ENCODE measurements at places on chromosomes 1 and 21. TPM values are rescaled to one million over a fixed set of nuclear protein-coding genes. Genes with fewer than 3 reads are reported as not detected.

DNA sequence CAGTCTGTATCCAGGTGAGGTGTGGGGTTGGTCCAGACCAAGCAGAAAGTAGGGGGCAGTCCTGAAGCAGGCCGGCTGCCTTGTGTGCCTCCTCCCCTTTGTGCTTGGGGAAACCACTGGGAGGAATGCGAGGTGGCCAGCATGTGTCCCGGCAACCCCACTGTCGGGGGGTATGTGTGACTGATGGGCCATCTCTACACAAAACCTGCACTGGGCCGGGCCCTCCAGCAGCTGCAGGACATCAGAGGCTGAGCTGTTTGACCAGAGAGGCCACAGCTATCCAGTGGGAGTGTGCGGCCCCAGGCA, 33.3 kb downstream of the TMEM51 start:
- DNase-seq = no peak

DNA sequence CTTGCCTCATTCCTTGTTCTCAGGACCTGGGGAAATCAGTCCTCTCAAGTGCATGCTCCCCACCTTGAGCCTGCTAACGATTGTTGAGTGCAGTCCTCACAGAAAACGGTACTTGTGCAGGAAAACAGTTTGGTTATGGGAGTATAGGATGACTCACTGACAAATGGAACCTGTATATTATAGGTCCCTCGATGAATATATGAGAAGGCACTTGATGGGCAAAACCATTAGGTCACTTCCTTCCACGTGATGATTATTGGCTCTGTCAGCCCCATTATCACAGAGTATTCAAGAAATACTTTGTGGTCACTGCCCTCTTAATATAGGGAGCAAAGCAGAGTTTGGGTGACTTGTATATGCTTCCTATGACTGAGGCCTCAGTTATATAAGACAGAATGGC, 6.2 kb downstream of the CCDC17 start:
- DNase-seq = no peak

GRCh38 chr1:42692461-42692860, 10.2 kb downstream of the YBX1 start:
- no peak for DNase-seq

- DNase-seq = no peak
Measured at GRCh38 chr1:30047576-30047975, 675.8 kb downstream of the MATN1 start.

DNA sequence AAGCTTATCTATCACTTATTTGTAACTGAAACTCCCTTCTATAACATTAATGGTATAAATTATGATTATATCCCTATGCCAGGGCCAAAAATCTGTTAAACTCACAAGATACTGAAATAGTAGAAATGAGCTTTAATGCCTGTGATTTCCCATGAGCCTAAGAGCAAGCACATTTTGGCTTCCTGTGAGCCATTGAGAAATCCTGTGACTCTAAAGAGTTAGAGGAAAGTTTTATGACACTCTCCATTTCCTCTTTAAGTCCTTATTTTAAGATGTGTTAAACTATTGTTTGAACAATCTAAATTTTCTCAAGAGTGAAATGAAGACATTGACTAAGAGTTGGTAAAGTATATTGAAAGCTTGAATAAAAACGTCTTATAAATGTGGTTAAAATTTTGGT, 45.6 kb downstream of the SUCO start:
- no peak for DNase-seq

DNA sequence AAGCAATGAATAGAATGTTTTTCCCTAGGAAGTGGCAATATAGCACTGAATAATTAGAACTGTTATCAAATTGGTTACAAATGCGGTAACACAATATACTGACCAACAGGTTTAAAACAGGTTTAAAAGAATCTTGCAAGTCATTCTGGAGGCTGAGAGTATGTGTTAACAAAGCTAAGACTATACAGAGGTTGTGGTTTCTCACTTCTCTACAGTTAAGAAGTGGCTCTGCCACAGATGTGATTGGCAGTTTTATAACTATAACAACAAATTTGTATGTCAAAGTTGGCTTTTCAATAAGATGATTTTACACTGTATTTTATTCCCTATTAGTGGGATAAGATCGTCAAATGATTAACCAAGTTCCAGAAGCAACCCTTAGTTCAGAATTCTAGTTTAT, 7.1 kb downstream of the ANGEL2 start:
- DNase-seq = no peak

DNA sequence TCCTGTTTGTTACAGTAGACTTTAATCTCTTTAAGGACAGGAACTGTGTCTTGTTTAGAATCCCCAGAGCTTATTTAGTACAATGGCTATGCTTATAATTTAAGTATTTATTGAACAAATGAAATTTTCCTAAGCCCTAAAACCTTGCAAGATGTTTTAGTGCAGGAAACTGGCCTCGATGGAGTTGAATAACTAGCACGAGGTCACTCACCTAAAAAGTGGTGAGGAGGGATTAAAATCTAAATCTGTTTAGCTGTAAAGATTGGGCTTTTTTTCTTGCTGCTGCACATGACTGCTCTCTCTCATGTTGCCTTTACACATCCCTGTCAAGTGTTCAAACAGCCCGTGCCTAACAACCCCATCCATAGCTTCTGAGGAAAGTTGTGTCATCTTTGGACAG, 10.2 kb downstream of the NFYC start:
- no peak for DNase-seq

DNA sequence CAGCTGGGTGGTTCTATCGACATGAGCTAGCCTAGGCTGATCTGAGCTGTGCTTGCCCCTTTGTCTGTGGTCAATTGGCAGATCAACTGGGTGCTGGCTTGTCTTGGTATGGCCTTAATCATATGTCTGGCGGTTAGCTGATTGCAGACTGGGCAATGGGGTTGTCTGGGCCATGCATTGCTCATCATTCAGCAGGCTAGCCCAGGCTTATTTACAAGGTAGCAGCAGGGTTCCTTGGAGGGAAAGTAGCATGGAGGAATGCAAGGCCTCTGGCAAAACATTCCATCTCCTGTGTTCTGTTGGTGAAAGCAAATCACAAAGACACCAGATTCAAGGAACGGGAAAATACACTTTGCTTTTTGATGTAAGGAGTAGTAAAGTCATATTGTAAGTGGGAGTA, 84.0 kb upstream of the IVNS1ABP start:
- DNase-seq = no peak

GRCh38 chr1:226871636-226872327, 1.4 kb downstream of the PSEN2 start:
- no peak for DNase-seq

GRCh38 chr1:85259912-85260274, 431 bp upstream of the C1orf52 start:
- peak; percentile 63 for DNase-seq

GRCh38 chr1:84871181-84871580, 21.8 kb downstream of the LPAR3 start:
- no peak for DNase-seq

DNA sequence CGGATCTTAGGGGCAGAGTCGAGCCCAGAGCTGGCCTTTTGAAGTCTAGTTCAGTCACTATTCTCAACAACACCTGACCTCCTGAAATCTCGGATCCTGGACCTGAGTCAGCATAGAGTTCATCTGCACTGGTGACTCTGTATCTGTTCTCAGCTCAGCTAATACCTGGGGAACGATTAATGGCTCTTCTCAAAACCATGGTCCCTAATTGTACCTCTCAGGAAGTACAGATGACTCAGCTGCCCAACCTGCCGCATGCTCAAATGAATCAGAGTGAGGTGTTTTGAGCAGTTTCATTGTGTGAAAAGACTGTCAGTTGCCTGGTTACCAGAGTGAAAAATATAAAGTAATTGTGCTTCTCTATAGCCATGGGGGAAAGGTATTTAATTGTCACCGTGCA, 89.2 kb downstream of the SLC35F3 start:
- DNase-seq = no peak

GRCh38 chr1:222181191-222181590, 366.7 kb downstream of the HHIPL2 start:
- no peak for DNase-seq

- no peak for DNase-seq
Measured at GRCh38 chr1:43551396-43551888, 20.8 kb downstream of the PTPRF start.

DNA sequence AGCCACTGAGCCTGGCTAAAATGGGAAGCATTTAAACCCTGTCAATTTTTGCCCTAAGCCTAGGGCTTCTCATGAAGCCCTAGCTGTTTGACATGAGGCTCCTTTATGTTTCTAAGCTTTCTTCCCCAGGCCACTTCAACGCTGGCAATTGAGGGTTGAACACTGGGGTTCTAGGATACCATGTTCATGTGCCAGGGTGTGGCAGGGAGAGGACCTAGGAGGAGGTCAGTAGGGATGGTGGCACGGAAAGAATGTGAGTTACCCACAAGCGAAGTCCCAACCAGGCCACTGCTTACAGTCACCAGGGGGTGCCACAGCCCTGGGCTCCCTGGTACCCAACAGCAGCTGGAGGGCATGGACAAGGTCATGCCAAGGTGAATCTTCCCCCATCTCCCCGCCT, 90.8 kb upstream of the AJAP1 start:
- DNase-seq = no peak

GRCh38 chr1:225770561-225771248, 6.9 kb upstream of the SRP9 start:
- no peak for DNase-seq

GRCh38 chr1:160578175-160578524, 1.1 kb downstream of the CD84 start:
- DNase-seq = no peak

GRCh38 chr1:11501491-11501897, 22.5 kb downstream of the DISP3 start:
- no peak for DNase-seq

DNA sequence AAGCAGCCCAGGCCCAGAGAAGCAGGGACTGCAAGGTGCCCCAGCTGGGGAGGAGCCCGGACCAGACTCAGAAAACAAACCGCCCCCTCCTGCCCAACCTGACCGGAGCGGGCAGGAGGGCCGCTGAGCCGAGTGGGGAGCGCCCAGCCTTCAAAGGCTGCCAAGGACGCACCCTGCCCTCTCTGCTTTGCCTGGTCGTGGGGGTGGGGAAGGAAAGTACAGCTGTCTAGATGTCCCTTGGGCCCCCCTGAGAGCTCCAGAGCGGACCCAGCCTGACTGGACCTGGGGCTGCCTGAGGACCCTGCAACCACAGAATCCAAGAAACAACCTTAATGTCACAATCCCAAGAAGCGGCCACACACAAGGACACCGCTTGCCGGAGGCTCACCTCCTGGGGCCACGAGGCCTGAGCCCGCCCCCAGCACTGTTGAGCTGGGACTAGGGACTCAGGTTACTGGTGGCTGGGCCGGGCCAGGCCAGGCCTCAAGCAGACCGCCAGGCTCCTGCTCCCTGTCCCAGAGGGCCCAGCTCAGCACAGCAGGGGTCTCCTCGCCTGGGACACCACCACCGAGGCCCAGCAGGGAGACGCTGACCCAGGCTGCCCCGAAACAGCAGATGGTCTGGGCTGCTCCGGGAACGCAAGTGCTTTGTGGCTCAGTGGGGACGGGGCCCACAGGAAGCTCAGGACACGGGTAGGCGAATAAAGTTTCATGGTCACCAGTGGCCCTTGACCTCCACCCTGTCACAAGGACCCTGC, 1.4 kb downstream of the DVL1 start:
- DNase-seq = no peak

DNA sequence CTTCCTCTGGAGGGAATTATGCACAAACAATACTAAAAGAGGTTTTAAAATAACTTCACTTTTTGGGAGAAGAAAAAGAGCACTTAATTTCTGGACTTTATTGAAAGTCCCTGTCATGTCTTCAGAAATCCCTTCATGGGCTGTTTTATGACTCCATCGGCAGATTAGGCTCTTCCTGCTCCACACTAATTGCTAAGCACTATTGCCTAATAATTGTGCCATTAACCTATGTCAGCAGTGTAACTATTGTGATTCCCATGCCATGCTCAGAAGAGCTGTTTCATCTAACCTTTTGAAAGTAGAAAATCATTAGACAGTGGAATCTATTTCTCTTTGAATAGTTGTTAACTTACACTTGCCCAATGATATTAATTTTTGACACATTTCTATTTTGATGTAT, 489.3 kb upstream of the RUNX1 start:
- DNase-seq = no peak

DNA sequence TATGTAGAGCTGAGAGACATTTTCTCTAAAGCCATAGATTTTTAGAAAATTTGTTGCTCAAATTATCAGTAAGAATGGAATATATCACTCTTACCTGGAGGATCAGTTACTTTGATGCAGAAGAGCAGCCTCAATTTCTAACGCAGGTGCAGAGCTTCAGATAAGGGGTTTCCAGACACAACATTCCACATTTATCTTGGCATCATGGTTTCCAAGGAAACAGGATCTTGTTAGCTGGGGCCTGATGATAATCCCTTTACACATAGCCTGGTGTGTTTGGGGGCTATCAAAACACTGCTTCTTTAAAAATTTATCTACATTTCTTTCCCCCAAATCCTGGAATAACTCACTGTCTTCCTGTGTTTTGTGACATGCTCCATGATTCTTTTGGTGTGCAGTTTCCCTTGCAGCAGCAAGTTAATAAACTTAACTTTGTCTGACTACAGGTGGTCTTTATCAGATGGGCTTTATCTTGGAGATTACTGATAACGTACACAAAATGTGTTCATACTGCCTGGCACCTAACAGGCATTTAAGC, 2.7 kb upstream of the STX12 start:
- no peak for DNase-seq

DNA sequence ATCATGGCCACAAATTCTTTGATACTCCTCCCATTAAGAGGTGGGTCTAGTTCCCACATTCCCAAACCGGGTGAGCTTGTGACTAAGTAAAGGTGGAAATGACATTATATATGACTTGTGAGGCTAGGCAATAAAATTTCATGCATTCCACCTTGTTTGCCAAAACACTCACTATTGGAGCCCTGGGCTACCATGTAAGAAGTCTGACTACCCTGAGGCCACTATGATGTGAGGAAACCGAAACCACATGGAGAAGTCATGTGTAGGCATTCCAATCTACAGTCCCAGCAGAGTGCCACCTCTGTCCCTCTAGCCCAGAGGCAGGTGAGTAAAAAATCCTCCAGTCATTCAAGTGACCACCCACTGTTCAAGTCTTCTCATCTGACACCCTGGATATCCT, 17.9 kb upstream of the SMG7 start:
- DNase-seq = no peak

GRCh38 chr1:23564529-23565122, 5.3 kb upstream of the ID3 start:
- DNase-seq = no peak

IGSF5 gene
- 1.0 TPM for total RNA-seq

HPCAL4 gene
- total RNA-seq = not detected

S100A5 gene
- total RNA-seq = not detected

IVL gene
- not detected for total RNA-seq

NHLH1 gene
- total RNA-seq = not detected

KPRP gene
- total RNA-seq = not detected
